Foreskin keratinocyte (primary cell): ENCODE measurements at places on chromosomes 16 and 17. TPM values are rescaled to one million over a fixed set of nuclear protein-coding genes. Genes with fewer than 3 reads are reported as not detected.

Gene VAT1L
- polyA plus RNA-seq = not detected in 2 replicates

Gene ELMO3
- polyA plus RNA-seq = 38.6 and 46.7 TPM in 2 replicates

Gene SDR42E2
- polyA plus RNA-seq = not detected in 2 replicates

Gene TBC1D3G
- not detected in 2 replicates for polyA plus RNA-seq

Gene MCRIP1
- 93.7 and 106 TPM in 2 replicates for polyA plus RNA-seq

Gene NXPH3
- 1.4 and 2.2 TPM in 2 replicates for polyA plus RNA-seq

Gene COG8
- polyA plus RNA-seq = 16.9 and 17.6 TPM in 2 replicates

Gene CPSF4L
- polyA plus RNA-seq = not detected in 2 replicates

Gene ABCC11
- 0.03 and 0.09 TPM in 2 replicates for polyA plus RNA-seq

Gene HSPB9
- not detected in 2 replicates for polyA plus RNA-seq

Gene TCAP
- polyA plus RNA-seq = 0.11 and 0.17 TPM in 2 replicates

Gene CACNG4
- 0.18 and 0.21 TPM in 2 replicates for polyA plus RNA-seq

Gene NPW
- polyA plus RNA-seq = 1.9 and 2.0 TPM in 2 replicates

Gene CDH1
- polyA plus RNA-seq = 73.4 and 89.6 TPM in 2 replicates

Gene NGFR
- polyA plus RNA-seq = 0.83 and 2.9 TPM in 2 replicates

Gene CD300LD
- not detected in 2 replicates for polyA plus RNA-seq

Gene CNTNAP1
- polyA plus RNA-seq = 3.9 and 4.0 TPM in 2 replicates

Gene DNAAF1
- polyA plus RNA-seq = not detected in 2 replicates

Gene CSF3
- 5.5 and 6.2 TPM in 2 replicates for polyA plus RNA-seq

Gene TERB1
- not detected in 2 replicates for polyA plus RNA-seq

Gene ABCC6
- polyA plus RNA-seq = 0.06 TPM in 1 of 2 replicates, not detected in the other

Gene FSCN2
- not detected in 2 replicates for polyA plus RNA-seq

Gene TMEM235
- not detected in 2 replicates for polyA plus RNA-seq

Gene TMEM88
- polyA plus RNA-seq = 0.65 and 1.3 TPM in 2 replicates

Gene MFSD6L
- polyA plus RNA-seq = not detected in 2 replicates

Gene SPATA22
- not detected in 2 replicates for polyA plus RNA-seq

Gene MED31
- 49.2 TPM in 2 replicates for polyA plus RNA-seq
